ENCODE measurements at places on chromosomes 12 and 14.
A peak's percentile ranks its signal among the peaks of the same experiment; 100 is the strongest.

DNA sequence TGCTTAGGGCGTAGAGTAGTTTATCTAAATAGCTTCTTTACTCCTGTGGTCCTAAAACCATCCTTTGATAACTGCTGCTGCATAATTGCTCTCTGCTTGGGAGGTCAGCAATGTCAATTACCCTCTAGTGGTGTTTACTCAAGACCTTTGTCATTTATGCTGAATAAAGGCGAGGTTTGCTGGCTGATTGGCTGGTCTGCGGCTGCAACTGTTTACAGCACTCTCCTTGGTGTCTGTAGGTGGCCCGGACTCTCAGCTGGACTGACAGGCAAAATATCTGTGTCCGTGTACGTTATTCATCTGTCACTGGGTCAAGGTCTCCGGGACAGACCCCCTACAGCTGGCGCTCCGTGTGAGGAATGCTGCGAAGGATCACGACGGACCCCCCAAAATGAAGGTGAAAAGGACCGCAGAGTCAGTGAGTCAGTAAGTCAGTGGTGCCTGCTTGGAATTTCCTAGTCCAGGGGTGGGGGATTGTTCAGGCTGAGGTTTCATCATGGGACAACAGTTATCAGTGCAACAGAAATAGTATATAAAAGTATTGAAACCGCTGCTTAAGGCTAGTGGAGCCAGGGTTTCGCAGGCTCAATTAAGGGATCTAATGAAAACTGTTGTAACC, 253.3 kb upstream of the DIO2 start:
- no peak for DNase-seq

- no peak for DNase-seq
Observed at GRCh38 chr12:89067421-89068187, 284.7 kb downstream of the DUSP6 start.

DNA sequence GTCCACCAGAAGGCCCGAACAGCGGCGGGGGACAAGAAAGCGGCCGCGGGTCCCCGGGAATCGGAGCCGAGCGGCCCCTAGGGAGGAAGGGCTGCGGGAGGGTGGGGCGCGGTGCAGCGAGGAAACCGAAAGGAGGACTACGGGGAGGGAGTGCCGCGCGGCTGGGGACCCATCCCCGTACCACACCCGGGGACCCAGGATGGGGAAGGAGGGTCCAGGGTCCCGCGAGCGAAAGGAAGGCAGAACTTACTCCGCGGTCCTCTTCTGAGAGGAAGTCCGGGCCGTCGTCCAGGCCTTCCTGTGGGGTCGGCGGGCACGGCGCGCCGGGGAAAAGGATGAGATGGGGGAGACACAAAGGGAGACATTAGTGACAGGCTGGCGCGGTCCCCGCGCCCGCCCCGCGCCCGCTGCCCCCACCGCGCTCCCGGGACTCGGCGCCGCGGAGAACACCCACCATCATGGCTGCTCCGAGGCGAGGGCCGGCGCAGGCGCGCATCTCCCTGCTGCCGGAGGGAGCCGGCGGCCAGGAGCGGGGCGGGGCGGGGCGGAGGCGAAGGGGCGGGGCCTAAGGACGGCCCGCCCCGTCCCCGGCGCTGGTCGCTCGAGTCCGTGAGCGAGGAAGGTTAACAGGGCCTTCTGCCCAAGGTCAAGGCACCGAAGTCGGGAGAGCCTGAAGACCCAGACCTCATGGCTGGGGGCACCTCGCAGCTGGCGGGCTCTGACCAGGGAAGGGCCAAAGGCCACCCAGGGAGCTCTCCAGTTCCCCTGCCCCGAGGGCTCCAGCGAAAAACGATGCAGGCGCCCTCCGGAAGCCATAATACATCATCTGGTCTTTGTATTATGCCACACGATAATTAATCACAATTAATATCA, at the start of gene SNX6:
Gene SNX6 (minus strand): TSS at position 492 of the 873 bp plus-strand sequence. CDS start 32 bp downstream, at position 460.
- DNase-seq: peak; percentile 30

GRCh38 chr14:26605602-26606001, 7.8 kb upstream of the NOVA1 start:
- no peak for DNase-seq

- no peak for DNase-seq
Observed at GRCh38 chr12:51048661-51049251, 629 bp downstream of the LETMD1 start.

- no peak for DNase-seq
Observed at GRCh38 chr12:92539110-92539749, 163.6 kb upstream of the PLEKHG7 start.

GRCh38 chr14:95257521-95257920, 62.2 kb downstream of the CLMN start:
- no peak for DNase-seq
